ENCODE measurements at places on chromosomes 6 and 20.

DNA sequence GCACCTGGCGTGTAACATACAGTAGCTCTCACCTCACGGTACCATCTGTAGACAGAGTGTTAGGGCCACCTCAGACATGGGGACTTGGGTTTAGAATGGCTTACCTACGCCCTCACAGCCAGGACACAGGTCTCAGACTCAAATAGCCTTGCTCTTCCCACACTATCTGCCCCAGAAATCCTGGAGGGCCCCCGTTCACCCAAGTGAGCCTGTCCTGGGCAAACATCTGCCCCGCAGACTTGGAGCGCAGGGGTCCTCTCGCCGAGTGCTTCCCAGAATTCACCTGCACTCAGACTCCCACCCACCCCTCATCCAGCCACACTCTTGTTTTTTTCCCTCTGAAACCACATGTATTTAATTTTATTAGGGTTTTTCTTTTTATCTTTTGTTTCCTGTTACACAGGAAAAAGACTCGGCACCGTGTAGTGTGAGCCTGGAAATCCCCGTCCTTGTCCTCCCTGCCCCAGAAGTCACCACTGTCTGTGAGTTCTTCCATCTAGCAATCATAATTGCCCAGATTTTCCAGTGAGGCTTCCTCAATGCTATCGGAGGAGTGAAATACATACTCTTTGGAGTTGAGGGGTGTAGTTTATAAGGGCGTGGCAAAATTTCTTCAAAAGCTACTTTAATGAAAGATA lies 17.1 kb upstream of the MAP1LC3A start:
- no peak for DNase-seq

- no peak for DNase-seq
Observed at GRCh38 chr6:142953373-142954273, 8.6 kb upstream of the HIVEP2 start.

- no peak for DNase-seq
Observed at GRCh38 chr20:20741087-20742045, 28.9 kb upstream of the RALGAPA2 start.

DNA sequence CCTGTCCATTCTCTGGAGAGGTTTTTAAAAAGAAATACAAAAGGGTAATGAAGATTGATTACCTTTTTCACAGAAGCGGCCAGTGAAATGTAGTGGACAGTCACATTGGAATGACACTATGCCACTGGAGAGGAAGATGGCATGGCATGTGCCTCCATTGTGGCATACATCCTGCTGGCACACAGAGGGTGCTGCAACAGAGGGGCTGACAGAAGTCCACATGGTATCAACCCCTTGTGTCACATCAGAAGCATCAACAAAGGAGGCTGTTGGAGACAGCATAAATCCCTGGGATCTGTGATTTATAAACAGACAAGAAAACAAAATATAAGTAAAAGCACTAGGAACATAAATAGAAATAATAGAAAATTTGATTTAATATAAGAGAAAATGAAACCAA lies 594.9 kb downstream of the PHF3 start:
- no peak for DNase-seq

DNA sequence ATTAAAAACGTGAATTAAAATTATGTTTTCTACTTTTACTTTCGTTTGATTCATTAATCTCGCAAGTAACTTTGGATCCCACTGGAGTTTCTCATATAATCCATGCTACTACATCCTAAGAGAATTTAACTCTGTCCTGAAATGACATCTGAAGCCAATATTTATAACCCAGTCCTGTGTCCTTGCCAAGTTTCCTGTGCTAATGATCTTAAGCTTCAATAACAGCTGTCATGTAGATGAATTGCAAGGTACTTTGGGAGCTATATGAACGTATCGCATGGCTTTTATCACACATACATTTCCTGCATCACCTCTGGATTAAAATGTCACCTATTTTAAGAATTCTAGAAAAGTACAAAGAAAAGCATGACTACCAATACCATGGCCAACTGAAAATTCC lies 833.8 kb upstream of the CITED2 start:
- no peak for DNase-seq

DNA sequence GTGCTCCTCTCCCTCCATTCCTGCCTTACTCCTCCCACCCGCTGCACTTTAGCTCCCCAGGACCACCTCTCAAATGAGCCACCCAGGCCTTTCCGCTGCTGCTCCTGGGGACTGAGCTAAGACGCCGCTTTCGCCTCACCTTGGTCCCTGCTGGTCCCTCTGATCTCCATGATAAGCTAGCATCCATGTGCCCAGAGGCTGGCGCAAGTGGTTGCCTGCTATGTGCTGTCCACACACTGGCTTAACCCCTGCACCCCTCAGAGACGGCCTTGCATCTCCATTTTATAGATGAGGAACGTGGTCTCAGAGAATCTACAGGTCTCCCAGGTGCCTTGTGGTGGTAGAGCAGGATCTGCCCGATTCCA lies 160.1 kb upstream of the PMEPA1 start:
- no peak for DNase-seq

DNA sequence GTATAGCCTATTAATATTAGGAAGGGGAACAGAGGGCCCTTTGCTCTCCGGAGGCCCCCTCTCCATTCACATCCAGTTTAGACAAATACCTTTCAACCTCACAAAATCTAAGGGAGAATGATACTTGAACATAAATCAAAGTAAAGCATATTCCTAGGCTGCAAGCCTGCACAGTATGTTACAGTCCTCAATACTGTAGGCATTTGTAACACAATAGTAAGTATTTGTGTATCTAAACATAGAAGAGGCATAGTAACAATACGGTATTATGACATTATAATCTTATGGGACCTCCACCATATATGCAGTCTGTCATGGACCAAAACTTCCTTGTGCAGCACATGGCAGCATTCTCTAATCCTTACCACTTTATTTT lies 2.3 kb upstream of the TREM1 start:
- no peak for DNase-seq

DNA sequence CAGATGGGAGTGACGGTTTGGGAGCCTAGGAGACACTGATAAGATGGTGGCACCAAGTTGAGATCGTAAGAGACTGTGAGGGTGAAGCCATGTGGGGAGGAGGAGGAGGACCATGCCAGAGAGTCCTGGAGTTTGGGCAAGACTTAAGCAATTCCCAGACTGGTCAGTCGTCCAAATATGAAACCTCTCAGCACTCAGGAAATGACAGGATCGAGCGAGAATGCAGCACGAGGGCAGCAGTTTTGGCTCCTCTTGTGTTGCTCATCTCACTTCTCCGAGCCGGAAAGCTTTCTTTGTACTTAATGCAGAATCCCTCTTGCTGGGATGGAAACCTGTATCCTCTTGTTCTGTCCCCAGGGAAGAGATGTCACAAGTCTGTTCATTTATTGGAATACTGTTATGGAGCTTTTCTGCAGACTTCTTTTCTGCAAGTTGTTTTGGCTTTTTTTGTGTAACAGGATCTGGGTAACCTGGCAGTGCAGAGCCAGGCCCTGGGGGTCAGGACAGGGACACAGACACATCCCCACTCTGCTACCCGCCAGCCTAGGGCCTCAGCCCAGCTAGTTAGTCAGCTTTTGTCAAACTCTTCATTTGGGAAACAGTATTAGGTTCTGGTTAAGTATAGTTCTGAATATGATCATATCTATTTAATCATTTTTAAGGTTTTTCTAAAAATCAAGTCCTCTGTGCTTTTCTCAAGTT lies 34.3 kb downstream of the FNDC1 start:
- DNase-seq: no peak

DNA sequence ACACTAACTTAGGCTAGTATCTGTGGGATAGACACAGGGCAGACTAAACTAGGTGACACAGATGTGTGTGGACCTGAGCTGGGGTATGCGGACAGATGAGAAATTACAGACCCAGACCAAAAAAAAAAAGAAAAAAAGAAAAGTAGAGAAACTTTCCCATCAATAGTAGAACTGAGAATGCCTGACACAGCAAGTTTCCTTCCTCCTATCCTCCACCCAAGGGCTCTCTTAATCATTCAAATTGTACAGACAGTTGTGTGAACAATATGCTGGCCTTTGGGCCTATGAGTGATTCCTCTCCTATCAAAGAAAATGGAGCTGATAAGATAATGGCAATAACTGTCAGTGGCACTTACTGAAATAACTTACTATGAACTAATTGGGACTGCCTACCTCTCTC lies 226.7 kb upstream of the PRDM1 start:
- no peak for DNase-seq

DNA sequence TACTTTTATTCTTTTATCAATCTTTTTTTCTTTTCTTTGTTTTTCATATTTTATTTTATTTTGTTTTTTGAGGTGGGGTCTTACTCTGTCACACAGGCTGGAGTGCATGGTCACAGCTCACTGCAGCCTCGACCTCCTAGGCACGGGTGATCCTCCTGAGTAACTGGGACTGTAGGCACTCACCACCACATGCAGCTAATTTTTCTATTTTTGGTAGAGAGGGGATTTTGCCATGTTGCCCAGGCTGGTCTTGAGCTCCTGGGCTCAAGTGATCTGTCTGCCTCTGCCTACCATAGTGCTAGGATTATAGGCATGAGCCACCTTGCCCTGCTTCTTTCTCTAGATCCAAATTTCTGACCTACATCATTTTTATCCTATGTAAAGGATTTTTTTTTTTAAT lies 153.2 kb downstream of the CDKAL1 start:
- no peak for DNase-seq

- DNase-seq: no peak
Observed at GRCh38 chr6:25062070-25062811, 126.5 kb upstream of the RIPOR2 start.

DNA sequence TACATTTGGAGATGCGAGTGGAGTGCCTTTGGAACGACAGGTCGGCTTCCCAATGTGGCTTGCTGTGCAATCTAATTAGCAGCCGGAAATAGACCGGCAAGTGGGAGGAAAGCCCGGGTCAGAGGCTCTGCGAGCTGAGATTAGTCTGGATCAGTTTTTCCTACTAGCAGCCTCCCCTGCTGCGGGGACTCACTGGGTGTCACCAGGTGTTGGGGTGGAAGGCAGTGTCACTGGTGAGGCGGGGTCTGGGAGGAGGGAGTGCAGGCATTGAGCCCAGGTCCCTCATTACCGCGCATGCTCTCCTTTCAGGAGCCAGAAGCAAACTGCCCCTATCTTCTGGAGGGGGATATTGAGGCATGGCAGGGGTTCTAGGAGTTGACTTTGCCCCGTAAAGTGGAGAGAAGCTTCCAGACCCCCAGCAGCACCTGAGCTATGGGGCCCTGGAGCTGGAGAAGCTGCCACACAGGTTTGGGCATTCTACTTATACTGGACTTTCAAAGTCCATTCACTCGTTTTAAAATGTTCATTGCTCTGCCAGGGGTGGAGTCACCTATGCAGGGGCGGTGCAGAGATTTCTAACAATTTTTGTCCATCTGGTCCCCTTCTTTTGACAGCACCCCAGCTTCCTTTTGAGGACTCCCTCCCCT lies 11.0 kb downstream of the SULF2 start:
- DNase-seq: no peak

GRCh38 chr20:24835195-24835594 lies 113.9 kb upstream of the CST7 start:
- no peak for DNase-seq

GRCh38 chr6:4950836-4951533 lies 52.9 kb downstream of the RPP40 start:
- no peak for DNase-seq

DNA sequence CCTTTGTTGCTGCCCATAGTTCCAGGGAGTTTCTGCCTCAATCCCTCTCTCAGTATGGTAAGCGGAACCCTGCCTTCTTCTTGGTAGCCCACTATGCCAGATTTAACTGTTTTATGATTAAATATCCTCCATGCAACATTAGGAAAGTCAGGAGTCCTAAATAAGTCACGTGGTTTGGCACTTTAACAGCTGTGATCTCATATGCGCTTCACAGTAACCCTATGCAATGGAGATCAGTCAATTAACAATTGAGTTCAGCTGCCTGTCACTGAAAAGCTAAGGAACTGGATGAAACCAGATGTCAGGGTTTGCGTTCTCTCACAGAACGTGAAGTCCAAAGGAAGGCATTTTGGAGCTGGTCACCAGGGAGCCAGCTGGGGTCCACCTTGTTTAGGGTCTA lies 81.6 kb downstream of the PSMB1 start:
- DNase-seq: no peak

- DNase-seq: no peak
Observed at GRCh38 chr20:19440660-19441527, 228.5 kb downstream of the SLC24A3 start.

DNA sequence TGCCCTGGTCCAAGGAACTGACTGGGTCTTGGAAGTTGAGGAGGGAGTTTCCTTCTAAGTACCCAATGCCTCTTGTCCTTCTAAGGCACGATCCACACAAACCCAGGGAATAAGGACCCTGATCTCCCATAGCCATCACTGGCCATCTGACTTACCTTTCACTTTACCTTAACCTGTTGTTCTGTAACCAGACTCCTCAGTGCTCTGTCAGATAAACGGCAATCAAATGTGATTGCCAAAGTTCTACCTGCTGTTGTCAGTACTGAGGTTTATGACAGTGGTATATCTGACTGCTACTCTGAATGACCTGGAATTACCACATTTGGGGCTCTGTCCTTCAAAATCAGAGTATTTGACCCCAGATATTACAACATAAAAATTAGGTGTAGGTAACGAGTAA lies 49.8 kb downstream of the HMGN3 start:
- DNase-seq: no peak

- no peak for DNase-seq
Observed at GRCh38 chr6:16295060-16295459, 56.7 kb downstream of the GMPR start.

DNA sequence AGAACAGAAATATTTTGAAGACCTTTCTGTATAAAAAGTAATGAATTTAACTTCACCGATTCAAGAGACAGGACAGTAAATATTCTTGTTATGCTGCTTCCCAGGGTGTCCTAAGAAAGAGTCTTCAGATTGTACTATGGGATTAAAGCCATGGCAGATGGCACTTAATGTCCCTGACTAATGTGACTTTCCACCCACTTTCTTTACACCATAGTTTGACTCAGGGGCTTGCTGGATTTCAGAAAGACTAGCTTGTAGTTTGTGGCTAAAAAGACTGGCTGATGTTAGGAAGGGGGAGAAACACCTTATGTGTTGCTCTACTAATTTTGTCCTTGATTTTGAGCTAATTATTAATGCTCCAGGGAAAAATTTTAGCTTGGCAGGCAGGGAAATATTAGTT lies 75.9 kb downstream of the UTRN start:
- DNase-seq: no peak

GRCh38 chr6:33142501-33143070 lies 49.7 kb downstream of the COL11A2 start:
- no peak for DNase-seq

DNA sequence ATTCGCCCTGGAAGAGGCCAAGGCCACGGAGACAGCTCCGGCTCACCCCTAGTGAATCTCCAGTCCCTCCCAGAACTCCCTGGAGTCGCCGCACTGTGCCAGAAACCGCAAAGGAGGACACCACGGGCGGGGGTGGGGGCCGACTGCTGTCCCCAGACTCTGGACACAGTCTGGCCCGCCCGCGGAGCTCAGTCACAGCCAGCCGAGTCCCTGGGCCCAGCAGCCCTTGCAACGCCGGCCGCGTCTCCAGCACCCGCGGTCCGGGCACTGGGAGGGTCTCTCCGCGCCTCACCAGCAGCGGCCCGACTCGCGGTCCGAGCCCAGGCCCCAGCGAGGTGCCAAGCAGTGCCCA lies 518 bp downstream of the PEX6 start:
- no peak for DNase-seq

All from activated T-cell treated with anti-CD3 and anti-CD28 coated beads for 4 hours (primary cell).